ENCODE measurements at places on chromosomes 11 and 22. TPM values are rescaled to one million over a fixed set of nuclear protein-coding genes. Genes with fewer than 3 reads are reported as not detected.
A peak's percentile ranks its signal among the peaks of the same experiment; 100 is the strongest.

DNA sequence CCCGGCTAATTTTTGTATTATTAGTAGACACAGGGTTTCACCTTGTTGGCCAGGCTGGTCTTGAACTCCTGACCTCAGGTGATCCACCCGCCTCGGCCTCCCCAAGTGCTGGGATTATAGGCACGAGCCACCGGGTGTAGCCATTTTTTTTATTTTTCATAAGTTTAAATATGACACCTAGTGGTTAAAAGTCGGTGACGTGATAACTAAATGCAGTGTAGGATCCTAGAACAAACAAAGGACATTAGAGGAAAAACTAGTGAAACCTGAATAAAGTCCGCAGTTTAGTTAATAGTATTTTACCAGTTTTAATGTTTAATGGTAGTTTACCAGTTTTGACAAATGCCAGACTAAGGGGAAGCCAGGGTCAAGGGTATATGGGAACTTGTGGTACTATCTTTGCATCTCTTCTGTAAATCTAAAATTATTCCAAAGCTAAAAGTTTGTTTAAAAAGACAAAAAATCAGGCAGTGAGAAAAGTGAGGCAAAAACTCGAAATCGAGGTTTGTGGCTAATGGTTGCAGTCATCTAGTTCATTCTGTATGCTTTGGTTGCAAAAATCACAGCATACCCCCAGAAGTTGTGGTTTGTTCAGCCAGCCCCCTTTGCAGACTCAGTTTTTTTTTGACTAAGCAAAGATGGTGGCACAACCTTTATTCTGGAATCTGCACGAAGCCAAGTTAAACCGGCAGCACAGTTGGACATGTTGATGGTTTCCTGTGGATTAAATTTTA, 29.6 kb downstream of the TOM1 start:
- DNase-seq, result no peak
- H3K4me1 ChIP-seq, result no peaks in the 10 kb centered on the region
- H3K4me3 ChIP-seq, result no peak overlapping the region
- H3K36me3 ChIP-seq, result peaks cover 62% of the 10 kb centered on the region
- no peaks in the 10 kb centered on the region for H3K27me3 ChIP-seq
- no peak overlapping the region for H3K27ac ChIP-seq

- H3K4me1 ChIP-seq, result peaks cover 19% of the 10 kb centered on the region
- H3K27me3 ChIP-seq, result no peaks in the 10 kb centered on the region
- DNase-seq, result no peak
- H3K27ac ChIP-seq, result no peak overlapping the region
Measured at GRCh38 chr11:83026229-83026628, 45.5 kb downstream of the RAB30 start.

The LRP4 gene
- 8.4 TPM for total RNA-seq

The TMEM191B gene
- total RNA-seq, result not detected

The SULT4A1 gene
- not detected for total RNA-seq

GRCh38 chr11:10498022-10498400, 42.9 kb downstream of the AMPD3 start:
- no peak overlapping the region for H3K27ac ChIP-seq
- H3K4me3 ChIP-seq, result no peak overlapping the region
- peaks cover 3% of the 10 kb centered on the region for H3K36me3 ChIP-seq
- H3K4me1 ChIP-seq, result no peaks in the 10 kb centered on the region
- DNase-seq, result no peak

The NXPE2 gene
- not detected for total RNA-seq

The KCNJ1 gene
- not detected for total RNA-seq

- no peak overlapping the region for H3K27ac ChIP-seq
- H3K4me3 ChIP-seq, result no peak overlapping the region
- no peaks in the 10 kb centered on the region for H3K27me3 ChIP-seq
- DNase-seq, result no peak
- no peaks in the 10 kb centered on the region for H3K36me3 ChIP-seq
Measured at GRCh38 chr11:34395916-34396550, 38.2 kb upstream of the ABTB2 start.

The CAPN5 gene
- total RNA-seq, result 20.8 TPM

DNA sequence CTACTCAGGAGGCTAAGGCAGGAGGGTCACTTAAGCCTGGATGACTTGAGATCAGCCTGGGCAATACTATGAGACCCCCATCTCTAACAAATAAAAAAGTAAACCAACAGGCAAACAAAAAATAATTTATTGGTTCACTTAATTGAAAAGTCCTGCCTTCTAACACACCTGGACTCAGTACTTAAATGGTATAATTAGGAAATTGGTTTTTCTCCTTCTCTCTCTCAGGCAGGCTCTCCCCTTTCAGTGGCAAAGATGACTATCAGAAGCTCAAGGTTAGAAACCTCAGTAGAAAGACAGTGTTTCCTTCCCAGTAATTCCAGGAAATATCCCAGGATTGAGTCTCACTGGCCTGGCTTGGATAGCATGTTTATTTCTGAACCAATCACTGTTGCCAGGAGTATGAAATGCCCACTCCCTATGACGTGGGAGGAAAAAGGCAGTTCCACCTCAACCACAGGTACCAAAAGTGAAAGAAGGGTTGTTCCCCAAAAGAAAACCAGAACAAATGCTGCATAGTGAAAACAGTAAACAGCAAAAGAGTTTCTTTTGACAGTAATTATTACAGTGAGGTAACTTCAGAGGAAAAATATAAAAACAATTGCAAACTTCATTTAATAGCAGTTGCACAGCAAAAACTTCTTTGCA, 56.3 kb upstream of the SOX6 start:
- H3K4me1 ChIP-seq, result no peaks in the 10 kb centered on the region
- H3K4me3 ChIP-seq, result no peak overlapping the region
- no peak overlapping the region for H3K27ac ChIP-seq
- H3K36me3 ChIP-seq, result no peaks in the 10 kb centered on the region

DNA sequence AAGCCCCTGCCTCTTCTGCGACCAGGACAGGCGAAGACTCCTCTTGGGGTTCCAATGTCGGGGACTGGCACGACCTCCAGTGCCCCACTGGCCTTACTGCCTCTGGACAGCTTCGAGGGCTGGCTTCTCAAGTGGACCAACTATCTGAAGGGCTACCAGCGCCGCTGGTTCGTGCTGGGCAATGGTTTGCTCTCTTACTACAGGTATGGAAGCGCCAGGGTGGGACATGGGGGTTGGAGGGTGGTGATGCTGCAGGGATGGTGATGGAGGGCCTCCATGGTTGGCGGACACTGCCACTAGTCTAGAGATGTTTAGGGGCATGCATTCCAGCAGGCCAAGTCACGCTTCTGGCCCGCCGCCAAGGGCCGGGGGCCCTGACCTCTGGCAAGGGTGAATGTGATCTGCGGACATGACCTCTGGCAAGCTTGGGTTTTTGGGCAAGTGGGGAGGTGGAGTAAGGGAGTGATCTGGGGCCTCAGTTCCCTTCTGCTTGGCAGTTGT, 727 bp downstream of the OSBP2 start:
- H3K27ac ChIP-seq, result no peak overlapping the region
- peaks cover 5% of the 10 kb centered on the region for H3K4me1 ChIP-seq
- no peaks in the 10 kb centered on the region for H3K27me3 ChIP-seq
- H3K36me3 ChIP-seq, result no peaks in the 10 kb centered on the region

GRCh38 chr11:117966908-117967307, 19.3 kb upstream of the IL10RA start:
- H3K4me1 ChIP-seq, result peaks cover 4% of the 10 kb centered on the region
- no peak overlapping the region for H3K4me3 ChIP-seq
- no peak for DNase-seq
- no peaks in the 10 kb centered on the region for H3K36me3 ChIP-seq
- no peaks in the 10 kb centered on the region for H3K27me3 ChIP-seq
- H3K27ac ChIP-seq, result no peak overlapping the region

DNA sequence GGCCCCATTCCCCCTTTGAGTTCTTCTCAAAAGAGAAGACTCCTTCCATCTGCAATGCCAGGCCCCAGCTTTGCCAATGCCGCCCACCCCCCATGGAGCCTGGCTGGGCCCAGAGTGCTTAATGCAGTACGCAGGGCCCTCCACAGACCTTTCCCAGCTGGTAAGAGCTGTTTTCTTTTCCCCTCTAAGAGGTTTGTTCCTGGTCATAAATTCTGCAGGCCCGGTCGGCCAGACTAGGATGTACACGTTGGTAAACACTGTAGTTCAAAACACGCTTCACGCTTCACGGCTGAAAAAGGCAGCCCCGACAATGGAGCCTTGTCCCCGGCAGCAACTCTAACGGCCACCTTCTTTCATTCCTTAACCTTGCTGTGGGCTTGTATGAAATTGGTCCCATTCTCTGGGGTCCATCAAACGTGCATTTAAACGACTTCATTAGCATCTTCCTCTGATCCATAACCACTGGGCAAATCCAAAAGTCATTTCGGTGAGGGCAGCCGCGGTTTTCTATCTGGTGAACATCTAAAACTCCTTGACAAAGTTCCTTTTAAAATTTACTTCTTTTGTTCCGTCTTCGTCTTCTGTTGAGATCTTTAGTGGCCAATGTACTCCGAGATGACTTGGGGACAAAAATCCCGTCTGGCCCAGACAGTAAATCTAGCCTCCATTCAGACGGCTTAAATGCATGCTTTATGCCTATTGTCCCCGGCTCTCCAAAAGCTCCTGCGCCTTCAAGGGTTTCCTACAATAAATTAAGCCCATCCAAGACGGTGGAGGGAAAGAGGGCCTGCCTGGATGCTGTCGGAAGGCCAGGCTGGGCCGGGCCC, 60.0 kb upstream of the MYEOV start:
- H3K27ac ChIP-seq, result no peak overlapping the region
- no peaks in the 10 kb centered on the region for H3K4me1 ChIP-seq
- H3K4me3 ChIP-seq, result no peak overlapping the region
- DNase-seq, result no peak

DNA sequence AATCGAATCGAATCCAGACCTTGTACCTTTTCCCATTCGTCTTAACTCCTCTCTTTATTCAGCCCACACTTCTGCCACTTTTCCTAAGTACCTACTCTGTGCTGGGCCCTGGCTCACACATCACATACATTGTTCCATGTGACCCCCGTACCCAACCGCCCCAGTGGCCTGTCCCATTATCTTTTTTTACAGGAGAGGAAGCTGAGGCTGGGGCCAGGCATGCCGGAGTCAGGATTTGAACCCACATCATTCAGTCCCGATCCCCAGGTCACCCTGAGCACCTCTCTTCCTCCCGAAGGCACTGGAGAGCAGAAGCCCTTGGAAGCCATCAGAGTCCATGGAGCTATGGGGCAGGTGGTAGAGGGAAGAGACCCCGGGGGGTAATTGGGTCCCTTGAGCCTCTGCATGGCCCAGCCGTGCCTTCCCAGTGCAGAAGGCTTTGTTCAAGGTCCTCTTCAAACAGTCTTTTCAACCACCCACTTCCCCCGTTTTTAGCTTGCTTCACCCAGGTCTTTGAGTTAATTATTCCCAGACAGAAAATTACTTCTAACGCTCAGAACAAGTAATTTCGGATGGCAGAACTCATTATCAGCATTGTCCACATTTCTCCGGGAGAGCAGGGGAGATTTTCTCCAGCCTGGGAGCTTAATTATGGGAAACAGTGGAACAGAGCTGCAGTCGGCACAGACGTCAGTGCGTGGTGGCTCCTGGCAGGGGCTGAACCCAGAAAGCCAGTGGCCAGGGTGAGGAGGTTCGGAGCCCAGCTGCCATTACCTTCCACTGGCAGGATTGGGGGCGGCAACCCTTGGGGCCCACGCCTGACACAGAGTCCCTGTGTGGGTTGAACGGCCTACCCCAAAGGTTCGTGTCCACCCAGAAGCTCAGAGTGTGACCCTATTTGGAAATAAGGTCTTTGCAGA, 82.4 kb upstream of the RTL6 start:
- no peak overlapping the region for H3K4me3 ChIP-seq
- DNase-seq, result no peak
- H3K27ac ChIP-seq, result no peak overlapping the region
- H3K36me3 ChIP-seq, result no peaks in the 10 kb centered on the region

The TRIM6 gene
- total RNA-seq, result 6.5 TPM

DNA sequence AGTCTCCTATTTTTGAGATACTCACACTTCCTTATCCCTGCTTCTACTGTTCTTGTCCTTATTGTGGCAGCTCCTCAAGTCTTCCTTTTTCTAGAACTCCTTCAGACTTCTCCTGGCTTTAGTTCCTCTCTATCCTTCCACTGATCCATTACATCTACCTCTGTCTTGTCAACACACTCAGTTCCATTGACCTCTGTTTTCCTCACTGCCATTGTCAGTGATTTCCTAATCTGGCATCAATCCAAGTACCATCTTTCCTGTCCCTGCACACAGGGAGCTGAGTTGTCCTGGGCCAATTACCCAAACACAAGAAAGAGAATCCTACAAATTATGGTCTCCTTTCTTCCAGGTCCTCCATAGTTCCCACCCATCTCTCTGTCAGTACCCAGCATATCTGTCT, 27.9 kb upstream of the RIC3 start:
- H3K4me1 ChIP-seq, result no peaks in the 10 kb centered on the region
- no peak overlapping the region for H3K4me3 ChIP-seq
- DNase-seq, result no peak
- no peaks in the 10 kb centered on the region for H3K27me3 ChIP-seq

- no peaks in the 10 kb centered on the region for H3K36me3 ChIP-seq
- H3K4me1 ChIP-seq, result no peaks in the 10 kb centered on the region
- H3K27me3 ChIP-seq, result no peaks in the 10 kb centered on the region
- H3K27ac ChIP-seq, result no peak overlapping the region
- no peak overlapping the region for H3K4me3 ChIP-seq
- DNase-seq, result no peak
Measured at GRCh38 chr11:5574654-5575053, 6.0 kb upstream of the OR52B6 start.

DNA sequence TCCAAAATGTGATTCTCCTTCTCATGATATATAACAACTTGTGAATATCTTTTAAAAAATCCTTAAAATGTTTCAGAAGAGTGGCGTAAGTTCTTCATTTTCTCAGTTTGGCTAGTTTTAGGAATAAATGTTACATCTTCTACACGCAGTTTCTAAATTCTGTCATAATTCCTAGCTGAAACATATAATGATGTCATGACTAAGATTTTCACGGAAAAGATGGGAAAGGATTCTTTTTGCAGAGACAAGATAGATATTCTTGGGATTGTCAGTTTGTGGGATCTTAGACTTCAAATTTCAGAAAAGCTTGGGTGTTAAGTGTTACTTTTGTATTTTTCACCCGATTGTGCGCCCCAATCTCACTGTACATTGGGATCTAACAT, 1.7 kb downstream of the EED start:
- no peaks in the 10 kb centered on the region for H3K36me3 ChIP-seq
- no peak for DNase-seq
- H3K4me3 ChIP-seq, result peak overlapping the region; percentile 98
- no peaks in the 10 kb centered on the region for H3K27me3 ChIP-seq
- peaks cover 27% of the 10 kb centered on the region for H3K4me1 ChIP-seq

DNA sequence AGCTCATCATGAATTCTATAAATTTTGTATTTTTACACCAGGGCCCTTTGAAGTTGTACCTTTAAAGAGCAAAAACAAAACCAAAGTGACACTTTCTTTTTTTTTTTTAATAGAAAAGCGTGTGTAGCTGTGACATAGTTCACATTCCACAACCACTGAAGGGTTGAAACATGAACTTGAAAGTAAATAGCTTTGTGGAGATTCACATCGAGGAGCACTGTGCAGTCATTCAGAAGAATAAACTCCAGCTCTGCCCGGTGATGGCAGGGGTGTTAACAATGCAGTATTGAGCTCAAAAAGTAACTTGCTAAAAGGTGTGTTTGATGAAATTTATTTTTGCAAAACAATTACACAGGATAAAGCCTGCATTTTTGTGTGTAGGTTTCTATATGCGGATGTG, 1166.2 kb downstream of the TBC1D22A start:
- no peaks in the 10 kb centered on the region for H3K27me3 ChIP-seq
- no peaks in the 10 kb centered on the region for H3K36me3 ChIP-seq
- H3K27ac ChIP-seq, result no peak overlapping the region
- DNase-seq, result no peak

The MRGPRX3 gene
- 0.78 TPM for total RNA-seq

- DNase-seq, result no peak
- H3K4me3 ChIP-seq, result no peak overlapping the region
- H3K4me1 ChIP-seq, result peaks cover 62% of the 10 kb centered on the region
Measured at GRCh38 chr11:12258451-12258850, 118.9 kb upstream of the PARVA start.

The NLRP10 gene
- total RNA-seq, result not detected

Data from thoracic aorta (tissue), 2 donors.